Colonic mucosa (tissue), 4 donors: ENCODE measurements at places on chromosomes 7 and 10. TPM values are rescaled to one million over a fixed set of nuclear protein-coding genes. Genes with fewer than 3 reads are reported as not detected.

DNA sequence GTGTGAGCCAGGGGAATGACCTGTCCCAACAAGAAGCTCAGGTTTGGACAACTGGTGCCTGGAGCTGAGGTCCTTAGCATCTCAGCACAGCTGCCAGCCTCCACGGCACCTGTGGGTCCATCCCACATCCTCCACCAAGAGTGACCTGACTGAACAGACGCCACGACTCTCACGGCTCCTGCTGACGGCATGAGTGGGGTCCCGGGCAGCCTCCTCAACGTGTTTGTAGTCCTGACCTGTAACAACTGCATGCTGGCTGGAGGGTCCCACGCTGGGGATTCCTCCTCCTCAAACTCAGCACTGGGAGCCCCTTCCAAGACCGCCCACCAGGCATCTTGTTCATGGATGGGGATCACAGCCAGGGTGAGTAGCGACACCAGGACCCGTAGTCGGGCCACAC is 36.2 kb downstream of the FAM20C start:
- DNase-seq: no peak

- no peak for DNase-seq
Measured at GRCh38 chr10:75033399-75034130, 77.9 kb upstream of the SAMD8 start.

GRCh38 chr7:11427686-11428273 is 404.2 kb downstream of the THSD7A start:
- no peak for DNase-seq

The MICALL2 gene
- total RNA-seq: 62.8 TPM

The AKR1C8 gene
- total RNA-seq: not detected

The CTAGE8 gene
- total RNA-seq: 6.4 TPM
